Fibroblast of lung (primary cell): ENCODE measurements at places on chromosomes 2 and 18.

DNA sequence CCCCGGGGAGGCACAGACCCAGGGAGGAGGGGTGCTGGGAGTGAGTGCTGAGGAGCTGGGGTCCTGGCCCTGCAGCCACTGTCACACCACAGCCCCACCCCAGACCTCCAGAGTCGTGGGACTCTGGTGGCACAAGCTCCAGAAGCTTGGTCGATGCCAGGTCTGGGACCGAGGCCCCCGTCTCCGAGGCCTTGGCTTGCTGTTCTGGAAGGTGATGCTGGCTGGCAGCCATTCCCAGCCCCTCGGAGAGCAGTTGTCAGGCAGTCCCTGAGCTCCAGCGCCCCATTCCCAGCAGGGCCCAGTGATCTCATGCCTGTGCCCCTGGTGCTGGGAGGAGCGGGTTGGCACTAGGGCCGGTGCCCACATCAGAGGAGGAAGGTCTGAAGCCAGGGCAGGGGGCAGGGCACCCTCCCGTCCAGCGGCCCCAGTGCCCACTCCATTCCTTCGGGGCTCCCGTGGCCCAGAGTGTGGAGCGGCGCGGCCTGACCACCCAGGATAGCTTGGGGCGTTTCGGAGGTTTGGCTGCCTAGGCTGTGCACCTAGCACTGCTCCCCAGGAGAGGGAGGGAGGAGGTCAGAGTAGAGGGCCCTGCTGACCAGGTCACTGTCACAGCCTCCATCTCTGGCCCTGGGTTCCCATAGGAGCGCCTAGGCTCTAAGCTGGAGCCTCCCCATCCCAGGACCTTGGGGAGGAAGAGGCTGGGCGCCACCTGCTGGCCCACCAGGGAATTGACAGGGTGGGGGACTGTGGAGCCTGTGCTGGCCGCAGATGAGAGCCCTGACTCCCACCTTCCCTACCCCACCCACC lies 16.8 kb upstream of the ALPI start:
- DNase-seq, result no peak

DNA sequence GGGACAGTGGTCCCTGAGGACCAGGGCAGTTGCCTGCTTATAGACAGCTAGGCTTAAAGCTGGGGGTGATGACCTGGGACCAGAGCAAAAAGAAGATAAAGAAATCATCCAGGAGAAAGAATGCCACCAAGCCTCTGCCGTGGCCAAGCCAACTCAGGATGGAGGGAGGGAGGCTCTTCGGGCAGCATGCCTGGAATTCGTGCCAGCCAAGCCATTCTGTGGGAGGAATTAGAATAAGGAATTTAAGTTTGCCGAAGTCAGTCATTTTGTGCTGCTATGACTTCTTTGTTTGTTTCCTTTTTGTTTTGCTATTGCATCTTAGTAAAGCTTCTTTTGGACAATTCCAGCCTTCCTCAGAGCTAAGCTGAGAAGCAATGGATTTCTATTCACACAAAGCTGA lies 124.1 kb downstream of the EN1 start:
- DNase-seq, result no peak

DNA sequence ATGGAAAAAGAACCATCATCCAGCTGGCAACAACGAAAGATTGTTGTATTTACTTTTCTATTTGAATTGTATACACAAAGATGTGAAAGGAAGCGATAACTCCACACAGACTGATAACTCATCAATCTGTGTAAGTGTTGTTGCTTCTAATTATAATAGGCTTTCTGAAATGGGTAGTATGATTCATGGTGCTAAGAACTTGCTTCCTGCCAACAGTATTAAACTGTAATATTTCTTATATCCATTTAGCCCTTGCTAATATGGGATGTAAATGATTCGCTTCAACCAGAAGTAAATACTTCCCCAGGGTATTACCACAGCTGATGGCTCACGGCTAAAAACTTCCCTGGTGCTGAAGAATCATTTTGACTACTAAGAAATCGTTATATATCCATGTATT lies 70.2 kb downstream of the TMEM163 start:
- DNase-seq, result no peak

GRCh38 chr2:61549546-61549945 lies 11.4 kb upstream of the XPO1 start:
- DNase-seq, result no peak

GRCh38 chr2:85326406-85327159 lies 1.2 kb downstream of the TGOLN2 start:
- DNase-seq, result no peak

- no peak for DNase-seq
Observed at GRCh38 chr2:37321029-37321682, 3.5 kb downstream of the PRKD3 start.

GRCh38 chr2:177908182-177908581 lies 164.4 kb downstream of the PDE11A start:
- DNase-seq, result peak; percentile 12

DNA sequence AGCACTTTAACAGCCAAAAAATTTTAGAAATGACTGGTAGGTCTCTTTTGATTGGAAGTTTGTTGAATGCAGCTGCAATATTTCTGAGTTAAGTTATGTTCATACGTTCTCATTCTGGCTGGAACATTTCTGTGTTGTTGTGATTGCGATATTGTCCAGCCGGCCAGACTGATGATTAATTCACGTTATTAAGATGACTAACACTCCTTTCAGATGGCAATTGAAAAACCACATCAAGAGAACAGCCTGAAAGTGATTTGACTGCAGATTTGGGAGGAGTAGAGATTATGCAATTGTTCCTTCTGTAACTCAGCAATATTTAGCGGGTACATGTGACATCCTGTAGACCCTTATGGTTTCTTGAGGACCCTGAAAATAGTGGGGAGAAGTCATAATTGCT lies 133.7 kb downstream of the FBXO15 start:
- peak; percentile 89 for DNase-seq

DNA sequence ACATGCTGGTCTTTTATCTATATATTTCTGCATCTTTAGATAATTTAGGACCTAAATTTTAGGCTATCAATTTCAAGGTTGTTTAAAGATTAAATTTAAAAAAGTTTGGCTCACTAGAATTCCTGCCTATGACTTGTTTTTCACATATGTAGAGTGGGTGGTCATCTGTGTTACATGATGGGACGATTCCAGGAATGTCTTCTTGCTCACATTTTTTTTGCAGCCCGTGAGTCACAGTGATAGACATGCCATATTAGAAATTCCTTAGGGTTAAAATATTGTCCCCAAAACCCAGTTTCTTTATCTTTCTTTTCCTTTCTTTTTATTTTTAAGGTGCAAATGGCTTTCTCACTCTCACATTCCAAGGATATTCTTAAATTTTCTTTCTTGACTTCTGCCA lies 652.0 kb downstream of the PLCL1 start:
- peak; percentile 15 for DNase-seq

GRCh38 chr2:230589497-230590015 lies 123.1 kb upstream of the CAB39 start:
- DNase-seq, result no peak

- DNase-seq, result no peak
Observed at GRCh38 chr18:10400534-10401307, 53.7 kb upstream of the APCDD1 start.

GRCh38 chr2:127961729-127962128 lies 66.1 kb downstream of the SAP130 start:
- no peak for DNase-seq

DNA sequence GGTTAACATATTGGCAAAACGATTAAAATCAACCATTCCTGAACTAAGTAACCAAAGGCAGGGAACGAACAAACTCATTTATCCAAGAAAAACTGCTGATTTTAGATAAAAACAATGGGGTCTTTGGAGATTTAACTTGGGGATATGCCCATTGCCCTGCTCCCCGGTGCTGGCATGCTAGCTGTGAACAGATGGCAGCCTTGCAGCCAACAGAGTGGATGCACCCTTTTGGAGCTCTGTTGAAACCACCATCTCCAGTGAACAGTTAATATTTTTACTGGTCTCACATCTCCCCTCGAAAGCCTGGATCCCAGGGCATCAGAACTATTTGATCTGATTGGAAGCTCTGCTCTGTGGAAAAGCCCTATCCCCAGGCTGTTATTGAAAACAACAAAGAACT lies 303.1 kb downstream of the TGIF1 start:
- no peak for DNase-seq

DNA sequence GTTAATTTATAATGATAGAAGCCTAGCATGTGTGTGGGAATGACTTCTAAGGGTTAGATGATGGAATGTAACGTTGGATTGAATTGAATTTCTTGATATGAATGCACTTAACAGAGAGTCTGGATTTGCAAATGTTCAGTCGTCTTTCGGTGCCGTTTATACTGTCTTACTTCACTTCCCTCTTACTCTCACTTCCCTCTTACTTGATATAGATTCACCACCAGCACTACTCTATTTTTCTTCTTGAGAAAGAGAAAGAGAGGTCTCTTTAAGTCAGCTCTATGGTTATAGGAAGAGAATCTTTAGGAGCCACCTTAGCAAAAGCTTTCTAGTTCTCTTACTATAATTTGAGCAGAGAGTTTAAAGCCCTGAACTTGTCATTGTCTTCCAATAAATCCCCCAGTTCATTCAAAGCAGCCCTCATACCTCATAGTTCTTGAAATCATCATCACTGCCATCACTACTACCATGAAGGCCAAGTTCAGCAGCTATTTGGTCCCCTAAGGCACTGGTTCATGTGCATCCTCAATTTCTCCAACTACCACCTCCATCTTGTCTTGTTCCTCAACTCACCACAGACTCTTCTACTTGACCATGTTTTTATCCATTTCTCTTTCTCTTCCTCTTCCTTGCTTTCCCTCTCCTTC lies 501.7 kb upstream of the TCF4 start:
- no peak for DNase-seq

DNA sequence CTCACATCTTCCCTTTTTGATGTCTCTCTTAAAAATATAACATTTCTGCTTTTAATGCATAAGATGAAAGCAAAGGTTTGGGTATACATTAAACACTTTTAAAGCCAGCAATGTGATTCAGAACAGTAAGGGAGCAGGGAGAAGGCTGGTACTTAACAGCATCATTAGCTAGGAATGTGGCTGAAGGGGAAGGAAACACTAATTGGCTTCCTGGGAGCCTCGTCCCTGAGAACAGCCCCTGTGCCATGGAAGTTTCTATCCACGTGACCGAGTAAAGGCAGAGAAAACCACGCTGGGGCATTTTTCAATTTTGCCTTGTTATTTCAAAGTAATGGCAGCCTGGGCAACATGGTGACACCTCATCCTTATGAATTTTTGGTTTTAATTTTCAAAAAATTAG lies 109.2 kb upstream of the GPC1 start:
- DNase-seq, result peak; percentile 51

DNA sequence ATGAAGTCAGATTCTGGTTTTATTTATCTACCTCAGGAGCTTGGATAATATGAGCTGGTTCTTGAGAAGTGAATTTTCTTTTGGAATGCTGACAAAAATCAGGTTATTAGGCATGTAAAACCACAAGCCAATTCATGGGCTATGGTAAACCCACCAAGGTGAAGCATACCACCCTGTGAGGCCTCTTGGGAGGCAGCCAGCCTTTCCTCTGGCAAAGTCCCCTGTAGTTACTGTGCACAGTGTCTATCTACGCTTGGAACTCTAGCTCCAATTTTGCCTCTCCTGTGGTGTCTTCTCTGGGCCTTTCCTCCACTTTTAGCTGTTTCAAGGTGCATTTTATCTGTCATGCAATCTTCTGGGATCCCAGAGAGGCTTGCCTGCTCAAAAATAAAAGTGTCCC lies 242.7 kb upstream of the ZSWIM2 start:
- DNase-seq, result no peak

- DNase-seq, result no peak
Observed at GRCh38 chr2:218224186-218224585, 7.2 kb downstream of the ARPC2 start.

GRCh38 chr18:37654034-37654433 lies 88.4 kb upstream of the CELF4 start:
- DNase-seq, result no peak

- DNase-seq, result no peak
Observed at GRCh38 chr2:100754951-100755350, 65.0 kb upstream of the NPAS2 start.

DNA sequence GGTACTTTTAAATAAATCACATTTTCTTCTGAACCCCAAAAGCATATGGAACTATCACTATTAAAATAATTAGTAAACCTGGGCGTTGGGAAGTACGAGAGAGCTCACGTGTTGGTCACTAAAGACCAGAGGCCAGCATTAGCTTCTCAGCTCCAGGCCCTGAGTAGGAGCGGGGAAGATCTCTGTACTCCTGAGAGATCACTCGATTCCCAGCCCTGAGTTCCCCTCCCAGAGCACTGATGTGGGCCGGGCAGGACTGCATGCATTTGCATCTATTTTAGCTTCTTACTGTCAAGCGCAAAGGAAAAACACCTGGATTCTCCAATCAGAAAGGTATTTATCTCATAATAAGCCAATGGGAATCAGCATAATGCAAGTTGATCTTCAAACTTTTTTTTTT lies 6.2 kb downstream of the PXDN start:
- no peak for DNase-seq

GRCh38 chr2:197378494-197379307 lies 56.1 kb downstream of the SF3B1 start:
- DNase-seq, result peak; percentile 34

GRCh38 chr2:86631846-86632485 lies 8.3 kb upstream of the RNF103 start:
- no peak for DNase-seq
